Left forelimb (tissue), 1 donor: ENCODE measurements at places on chromosomes 6 and 20.

DNA sequence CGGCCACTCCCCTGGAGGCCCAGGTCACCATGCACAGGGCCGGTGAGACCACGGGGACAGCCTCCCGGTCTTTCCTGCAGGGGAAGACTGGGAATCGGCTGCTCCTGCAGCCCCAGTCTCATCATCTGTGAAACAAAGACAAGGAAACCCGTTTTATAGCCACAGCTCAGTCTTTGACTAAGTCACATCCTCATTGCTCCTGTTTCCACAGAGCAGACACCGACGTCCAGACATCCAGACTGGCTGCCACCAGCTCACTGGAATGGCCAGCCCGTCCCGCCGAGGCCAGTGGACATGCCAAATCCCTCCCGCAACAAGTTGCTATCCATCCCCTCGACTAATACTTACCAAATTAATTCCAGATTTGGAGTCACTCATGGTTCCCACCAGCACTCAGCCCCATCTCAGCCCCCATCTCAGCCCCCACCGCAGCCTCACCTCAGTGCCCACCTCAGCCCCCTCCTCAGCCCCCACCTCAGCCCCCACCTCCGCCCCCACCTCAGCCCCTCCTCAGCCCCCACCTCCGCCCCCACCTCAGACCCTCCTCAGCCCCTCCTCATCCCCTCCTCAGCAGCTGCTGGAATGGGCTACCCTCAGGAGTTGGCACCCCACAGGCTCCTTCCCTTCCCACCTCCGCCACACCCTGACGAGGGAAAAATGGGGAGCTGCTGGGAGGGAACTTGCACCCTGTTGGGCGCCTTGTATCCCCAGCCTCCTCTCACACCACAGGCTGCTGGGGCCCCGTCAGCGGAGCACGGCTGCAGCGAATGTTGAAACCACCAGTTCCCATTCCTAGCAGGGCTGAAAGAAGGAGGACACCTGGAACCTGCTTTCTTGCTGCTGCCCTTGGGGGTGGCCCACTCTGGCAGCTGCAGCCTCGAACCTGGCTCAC is 48.7 kb downstream of the YTHDF1 start:
- no peak for DNase-seq

DNA sequence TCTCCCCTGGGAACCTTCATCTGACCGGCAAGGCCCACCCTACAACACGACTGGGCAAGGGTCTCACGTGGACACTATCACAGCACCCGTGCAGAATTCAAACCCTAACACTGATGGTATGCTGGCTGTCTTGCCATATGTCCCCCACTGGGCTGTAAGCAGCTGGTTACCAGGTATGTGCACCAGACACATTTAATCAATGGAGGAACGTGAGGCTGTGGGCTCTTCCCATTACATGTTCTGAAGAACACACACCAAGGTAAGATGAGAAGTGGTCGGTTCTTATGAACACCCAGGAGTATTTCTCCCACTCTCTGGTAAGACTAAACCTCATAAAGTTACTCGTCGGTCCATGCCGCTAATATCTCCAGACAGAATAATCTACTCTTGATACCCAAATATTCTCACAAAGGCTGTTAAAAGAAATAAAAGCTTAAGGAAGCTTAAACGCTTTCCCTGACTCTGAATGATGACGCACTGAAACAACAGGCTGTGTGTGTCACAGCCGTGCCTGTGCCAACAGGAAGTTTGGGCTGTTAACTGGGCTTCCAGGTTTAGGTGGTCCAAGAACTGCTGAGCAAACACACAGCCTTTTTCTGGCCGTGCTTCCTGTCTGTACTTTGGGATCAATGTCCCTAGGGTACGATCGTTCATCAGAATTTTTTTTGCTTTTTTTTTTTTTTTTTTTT is 75.3 kb downstream of the SLC23A2 start:
- DNase-seq, result no peak

DNA sequence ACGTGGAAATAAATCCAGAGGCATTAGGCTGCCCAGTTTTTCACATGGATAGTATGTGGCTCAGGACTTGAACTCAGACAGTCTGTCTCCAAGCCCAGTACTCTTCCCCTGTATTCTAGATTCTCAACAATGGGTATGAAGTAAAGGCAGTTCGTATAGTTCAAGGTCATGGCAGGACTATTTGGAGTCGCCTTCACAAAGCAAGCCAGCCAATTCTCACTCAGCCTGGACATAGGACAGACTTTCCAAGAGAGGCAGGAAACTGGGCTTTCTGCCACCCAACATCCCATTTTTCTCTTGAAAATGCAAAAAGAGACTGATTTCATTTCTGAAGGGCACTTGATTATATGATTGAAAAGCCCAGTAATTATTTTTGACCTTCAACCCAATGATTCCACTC is 111.0 kb downstream of the EDN1 start:
- DNase-seq, result no peak

- no peak for DNase-seq
Observed at GRCh38 chr6:5937936-5938706, 68.6 kb downstream of the NRN1 start.

DNA sequence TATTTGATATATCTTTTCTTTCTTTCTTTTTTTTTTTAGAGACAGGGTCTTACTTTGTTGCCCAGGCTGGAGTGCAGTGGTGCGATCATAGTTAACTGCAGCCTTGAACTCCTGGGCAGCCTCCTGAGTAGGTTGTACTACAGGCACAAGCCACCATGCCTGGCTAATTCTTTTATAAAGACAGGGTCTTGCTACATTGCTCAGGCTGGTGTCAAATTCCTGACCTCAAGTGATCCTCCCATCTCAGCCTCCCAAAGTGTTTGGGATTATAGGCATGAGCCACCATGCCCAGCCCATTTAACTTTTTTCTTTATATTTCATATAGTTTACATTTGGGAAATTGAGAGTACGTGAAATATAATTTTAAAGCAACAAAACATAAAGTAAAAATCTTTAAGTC is 10.1 kb downstream of the NUS1 start:
- DNase-seq, result no peak

DNA sequence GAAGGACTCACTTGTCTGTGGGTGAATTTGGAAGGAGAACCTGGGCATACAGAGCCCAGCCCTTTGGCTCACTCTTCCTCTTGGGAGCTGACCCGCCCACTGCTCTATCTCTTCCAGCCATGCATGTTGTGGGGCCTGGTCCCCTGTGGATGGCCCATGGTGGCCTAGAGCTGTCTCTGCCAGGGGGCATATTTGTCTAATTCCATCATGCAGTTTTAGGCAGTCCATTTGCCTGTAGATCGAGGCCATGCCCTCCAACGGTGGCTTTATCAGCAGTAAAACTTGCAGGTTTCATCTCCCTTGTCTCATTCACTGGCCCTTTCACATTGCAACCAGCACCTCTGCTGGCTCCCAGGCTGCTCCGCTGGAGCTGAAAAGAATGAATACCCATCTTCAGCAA is 12.9 kb upstream of the EZR start:
- DNase-seq, result no peak

DNA sequence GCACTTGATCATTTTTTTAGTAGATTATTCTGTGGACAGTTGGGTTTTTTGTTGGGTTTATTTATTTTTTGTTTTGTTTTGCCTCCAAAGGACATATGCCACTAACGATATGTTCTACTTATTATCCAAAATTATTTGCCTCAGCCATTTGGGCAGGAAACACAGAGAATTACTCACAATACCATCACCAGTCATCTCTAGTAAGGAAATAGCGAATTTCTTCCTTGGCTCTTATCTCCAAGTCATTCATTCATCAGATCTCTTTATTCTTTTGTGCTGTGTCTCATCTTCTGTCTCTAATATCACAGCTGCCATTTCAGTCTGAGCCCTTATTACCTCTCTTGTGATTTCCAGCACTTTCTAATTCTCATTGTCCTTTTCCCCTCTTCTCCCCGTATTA is 130.4 kb upstream of the SMLR1 start:
- no peak for DNase-seq

DNA sequence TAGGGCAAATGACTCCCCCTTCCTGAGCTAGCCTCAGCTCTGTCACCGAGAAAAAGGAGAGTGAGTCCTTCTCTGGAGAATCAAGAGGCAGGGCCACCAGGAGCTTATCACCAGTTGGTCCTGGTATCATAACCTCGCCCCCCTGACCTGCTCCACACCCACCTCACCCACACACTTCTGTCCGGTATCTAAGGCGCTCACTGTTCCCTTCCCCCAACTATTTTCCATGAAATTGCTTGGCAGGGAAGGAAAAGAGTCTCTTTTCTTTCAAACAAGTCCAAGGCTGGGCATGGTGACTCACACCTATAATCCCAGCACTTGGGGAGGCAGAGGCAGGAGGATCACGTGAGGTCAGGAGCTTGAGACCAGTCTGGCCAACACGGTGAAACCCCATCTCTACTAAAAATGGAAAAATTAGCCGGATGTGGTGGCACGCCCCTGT is 77.6 kb downstream of the ZMYND8 start:
- DNase-seq, result no peak

GRCh38 chr6:28263922-28264321 is 3.0 kb upstream of the ZSCAN26 start:
- DNase-seq, result no peak

DNA sequence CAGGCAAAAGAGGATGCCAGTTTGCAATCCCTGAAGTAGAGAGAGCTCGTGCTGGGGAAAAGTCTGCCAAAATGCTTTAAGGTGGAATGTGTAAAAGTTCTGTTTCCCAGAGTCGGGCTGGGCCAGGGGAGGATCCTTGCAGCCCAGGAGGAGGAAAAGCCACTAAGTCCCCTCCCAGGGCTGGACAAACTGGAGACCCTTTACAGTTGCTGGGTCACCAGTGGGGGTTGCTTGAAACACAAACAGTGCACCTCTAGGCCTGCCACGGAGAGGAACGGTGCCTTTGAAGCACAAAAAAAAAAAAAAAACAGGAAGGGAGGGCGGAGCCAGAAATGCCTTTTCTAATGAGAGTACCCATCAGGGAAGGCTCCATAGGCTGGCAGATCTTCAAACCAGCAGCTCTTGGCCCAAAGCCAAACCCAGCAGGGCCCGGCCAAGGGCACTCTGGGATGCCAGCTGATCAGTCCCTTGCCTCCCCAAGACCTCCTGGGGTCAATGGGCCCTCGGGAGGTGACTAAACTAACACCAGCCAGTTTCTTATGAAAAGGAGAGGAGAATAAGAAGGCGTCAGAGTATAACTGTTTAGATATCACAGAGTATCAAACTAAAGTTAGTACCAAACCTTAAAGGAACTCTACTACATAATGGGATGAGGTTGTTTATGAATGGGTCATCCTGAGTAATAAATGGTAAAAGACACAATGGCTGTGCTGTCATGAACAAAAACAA is 23.7 kb downstream of the HLA-A start:
- no peak for DNase-seq

- DNase-seq, result no peak
Observed at GRCh38 chr6:96521306-96521643, 331 bp upstream of the UFL1 start.

- no peak for DNase-seq
Observed at GRCh38 chr20:3547906-3548305, 77.1 kb downstream of the ATRN start.

DNA sequence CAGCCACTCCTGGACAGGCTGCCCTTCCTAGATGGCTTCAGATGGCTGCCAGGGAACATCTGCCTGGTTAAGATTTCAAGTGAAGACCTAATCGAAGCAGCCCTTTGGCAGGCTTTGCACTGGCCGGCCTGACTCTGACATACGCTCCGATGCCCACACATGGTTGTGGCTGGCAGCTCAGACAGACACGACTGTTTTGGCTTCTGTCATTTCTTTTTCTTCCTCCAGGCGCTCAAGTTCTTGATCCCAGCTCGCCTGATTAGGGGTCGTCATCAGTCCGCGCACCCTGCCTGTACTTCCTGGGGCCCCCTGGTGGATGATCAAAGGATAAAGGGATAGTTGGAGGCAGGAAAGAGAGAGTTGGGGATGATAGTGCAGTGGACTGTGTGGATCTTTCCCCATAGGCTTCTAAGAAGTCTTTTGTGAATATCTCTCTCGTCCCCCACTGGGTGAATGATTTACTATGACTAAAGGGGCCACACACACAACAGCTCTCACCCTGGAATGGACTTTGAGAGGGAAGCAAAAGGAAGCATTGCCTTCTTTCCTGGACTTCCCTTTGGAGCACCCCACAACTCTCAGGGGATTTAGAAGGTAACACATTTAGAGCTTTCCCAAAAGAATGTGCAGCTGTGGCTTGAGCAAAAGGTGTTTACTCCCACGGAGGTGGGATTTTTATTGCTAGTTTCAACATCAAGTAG is 21.4 kb upstream of the TRAM2 start:
- DNase-seq, result peak; percentile 81

GRCh38 chr6:50992232-50992631 is 173.6 kb downstream of the TFAP2B start:
- no peak for DNase-seq

DNA sequence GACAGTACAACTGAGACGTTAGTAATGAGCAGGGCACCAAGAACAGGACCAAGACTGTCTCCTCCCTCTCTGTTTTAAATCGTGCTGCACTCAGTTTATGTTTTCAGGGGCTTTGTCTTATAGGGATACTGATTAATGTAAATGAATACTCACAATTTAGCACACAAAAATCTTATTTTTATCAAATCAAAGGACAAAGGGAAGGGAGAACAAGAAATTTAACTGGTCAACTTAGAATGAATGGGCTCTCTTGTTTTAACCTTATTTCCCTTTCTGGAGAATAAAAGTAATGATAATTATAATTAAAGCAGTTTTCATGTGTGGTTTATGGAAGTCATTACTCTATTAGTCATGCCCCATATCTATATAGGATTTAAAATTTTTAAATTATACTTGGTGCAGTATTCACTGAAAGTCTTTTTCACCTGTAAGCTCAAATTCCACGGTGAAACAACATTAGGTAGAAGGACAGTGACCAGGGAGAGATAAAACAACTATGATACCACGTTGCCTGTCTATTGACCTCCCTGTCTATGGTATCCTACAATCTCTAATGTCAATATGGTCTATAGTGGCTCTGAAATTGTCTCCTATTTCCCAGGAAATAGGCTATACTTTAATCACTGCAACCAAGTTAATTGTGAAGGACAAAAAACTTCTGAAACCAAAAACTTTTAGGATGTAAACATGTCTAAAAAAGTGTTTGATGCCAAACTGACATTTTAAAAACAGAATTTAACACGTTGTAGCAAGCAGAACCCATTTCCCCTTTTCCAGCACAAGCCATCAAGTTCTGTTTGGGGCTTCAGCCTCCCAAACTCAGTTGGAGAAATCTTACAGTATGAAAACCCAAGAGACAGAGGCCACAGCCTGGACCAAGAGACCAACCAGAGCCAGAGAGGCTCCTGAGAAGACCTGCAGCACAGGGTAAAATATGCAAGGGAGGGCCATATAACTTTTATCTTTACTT is 15.0 kb downstream of the ELOVL5 start:
- no peak for DNase-seq

GRCh38 chr20:40326784-40327183 is 362.3 kb downstream of the MAFB start:
- no peak for DNase-seq

GRCh38 chr20:58828136-58828535 is 22.6 kb downstream of the GNAS-AS1 start:
- DNase-seq, result no peak

- DNase-seq, result no peak
Observed at GRCh38 chr6:134415194-134415593, 97.3 kb upstream of the SGK1 start.
